Naive thymus-derived CD8-positive, alpha-beta T cell (primary cell): ENCODE measurements at places on chromosomes 16 and 17. TPM values are rescaled to one million over a fixed set of nuclear protein-coding genes. Genes with fewer than 3 reads are reported as not detected.

ACSM2B gene
- total RNA-seq, result not detected

KRT27 gene
- not detected for total RNA-seq

DNA sequence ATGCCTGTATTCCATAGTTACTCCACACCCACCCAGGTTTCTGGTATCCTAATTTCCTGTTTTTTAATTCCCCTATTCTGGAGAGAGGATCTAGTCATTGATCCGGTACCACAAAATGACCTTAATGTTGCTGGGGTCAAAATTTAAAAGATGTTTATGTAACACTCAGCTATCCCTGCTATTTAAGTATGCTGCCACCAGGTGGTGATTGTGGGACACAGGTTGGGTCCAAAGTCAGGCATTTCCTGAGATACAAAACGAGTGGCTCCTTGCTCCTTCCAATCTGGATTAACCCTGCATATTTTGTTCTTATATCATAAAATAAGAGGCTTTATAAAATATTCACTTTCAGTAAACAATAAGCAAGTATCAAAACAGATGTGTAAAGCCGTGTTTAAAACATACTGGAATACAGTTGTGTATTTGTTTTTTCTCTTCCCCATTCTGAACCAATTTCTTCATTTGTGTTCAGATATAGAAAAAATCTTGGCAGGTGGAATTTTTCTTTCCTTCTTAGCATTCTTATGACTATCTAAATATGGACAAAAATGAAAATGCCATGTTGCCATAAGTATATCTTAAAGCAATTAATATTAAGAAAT, 16.3 kb downstream of the HS3ST4 start:
- H3K4me3 ChIP-seq, result no peak overlapping the region
- no peak overlapping the region for H3K27ac ChIP-seq
- H3K27me3 ChIP-seq, result peaks cover 24% of the 10 kb centered on the region

DNA sequence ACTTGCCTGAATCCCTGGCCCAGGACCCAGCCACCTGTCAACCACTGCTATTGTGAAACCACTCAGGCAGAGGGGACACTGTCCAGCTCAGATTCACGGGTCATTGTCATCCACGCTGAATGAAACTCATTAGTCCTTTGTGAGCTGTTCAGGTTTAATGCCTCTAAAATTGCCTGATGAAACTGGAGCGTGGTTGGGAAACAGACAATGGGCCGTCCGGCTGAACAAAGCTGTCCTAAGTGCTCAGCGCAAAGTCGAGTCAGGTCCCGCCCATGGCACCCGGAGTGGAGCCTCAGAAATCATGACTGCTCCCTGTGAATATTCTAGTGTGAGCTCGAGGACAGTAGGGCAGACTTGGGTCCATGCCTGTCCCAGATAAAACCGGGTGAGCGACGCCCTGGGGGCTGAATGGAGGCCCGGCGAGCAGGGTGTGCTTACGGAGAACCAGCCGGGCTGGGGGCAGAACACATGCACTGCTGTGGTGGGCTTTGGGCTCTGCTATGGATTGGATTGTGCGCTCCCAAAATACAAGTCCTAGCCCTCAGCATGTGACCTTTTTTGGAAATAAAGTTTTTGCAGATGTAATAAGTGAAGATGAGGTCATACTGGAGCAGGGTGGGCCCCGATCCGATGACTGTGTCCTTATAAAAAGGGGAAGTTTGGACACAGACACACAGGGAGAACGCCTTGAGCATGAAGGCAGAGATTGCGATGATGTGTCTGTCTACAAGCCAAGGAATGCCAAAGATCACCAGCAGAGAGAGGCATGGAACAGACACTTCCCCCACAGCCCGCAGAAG, 12.9 kb upstream of the CMIP start:
- no peak overlapping the region for H3K4me3 ChIP-seq
- H3K27ac ChIP-seq, result no peak overlapping the region
- no peak for DNase-seq
- H3K36me3 ChIP-seq, result no peaks in the 10 kb centered on the region
- H3K4me1 ChIP-seq, result peaks cover 4% of the 10 kb centered on the region

- no peak overlapping the region for H3K27ac ChIP-seq
- H3K36me3 ChIP-seq, result peaks cover 21% of the 10 kb centered on the region
- no peak overlapping the region for H3K4me3 ChIP-seq
- DNase-seq, result no peak
- no peaks in the 10 kb centered on the region for H3K4me1 ChIP-seq
Measured at GRCh38 chr17:72774236-72774635, 318.3 kb downstream of the SLC39A11 start.

DNA sequence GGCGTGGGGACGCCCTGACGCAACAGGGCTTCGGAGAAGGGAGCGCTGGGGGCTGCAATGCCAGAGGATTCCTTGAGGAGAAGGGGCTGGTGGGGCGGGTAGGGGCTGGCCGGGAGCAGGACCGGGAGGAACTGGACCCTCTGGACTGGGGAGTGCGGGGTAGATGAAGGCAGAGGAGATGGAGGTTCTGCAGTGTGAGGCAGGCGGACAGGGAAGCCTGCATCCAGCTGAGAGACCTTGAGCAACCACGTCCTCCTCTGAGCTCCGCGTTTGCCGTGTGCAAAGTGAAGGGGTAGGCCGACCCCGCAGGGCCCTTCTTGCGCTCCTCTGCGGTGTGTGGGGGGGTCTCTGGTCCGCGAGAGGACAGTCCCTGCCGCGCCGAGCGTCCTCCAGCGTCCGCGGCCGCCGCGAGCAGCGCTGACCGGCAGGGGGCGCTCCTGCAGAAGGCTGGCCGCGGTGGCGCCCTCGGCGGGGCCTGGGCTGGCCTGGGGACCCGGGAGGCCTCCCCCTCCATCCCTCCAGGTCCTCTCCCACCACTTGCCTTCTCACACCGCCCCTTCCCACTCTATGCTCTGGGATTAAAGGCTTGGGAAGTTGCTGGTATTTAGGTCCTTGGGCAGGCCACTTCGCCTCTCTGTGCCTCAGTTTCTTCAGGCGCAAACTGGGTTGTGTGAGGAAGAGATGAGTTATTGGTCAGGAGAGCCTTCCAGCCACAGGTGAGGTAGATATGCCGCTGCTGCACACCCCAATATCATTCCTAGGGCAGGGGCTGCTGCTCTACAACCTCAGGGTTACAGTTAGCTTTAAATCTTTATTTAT, 9.6 kb upstream of the WNT9B start:
- peak; percentile 13 for DNase-seq
- H3K36me3 ChIP-seq, result peaks cover 3% of the 10 kb centered on the region
- no peak overlapping the region for H3K27ac ChIP-seq
- peaks cover 46% of the 10 kb centered on the region for H3K27me3 ChIP-seq
- H3K4me3 ChIP-seq, result no peak overlapping the region

DNA sequence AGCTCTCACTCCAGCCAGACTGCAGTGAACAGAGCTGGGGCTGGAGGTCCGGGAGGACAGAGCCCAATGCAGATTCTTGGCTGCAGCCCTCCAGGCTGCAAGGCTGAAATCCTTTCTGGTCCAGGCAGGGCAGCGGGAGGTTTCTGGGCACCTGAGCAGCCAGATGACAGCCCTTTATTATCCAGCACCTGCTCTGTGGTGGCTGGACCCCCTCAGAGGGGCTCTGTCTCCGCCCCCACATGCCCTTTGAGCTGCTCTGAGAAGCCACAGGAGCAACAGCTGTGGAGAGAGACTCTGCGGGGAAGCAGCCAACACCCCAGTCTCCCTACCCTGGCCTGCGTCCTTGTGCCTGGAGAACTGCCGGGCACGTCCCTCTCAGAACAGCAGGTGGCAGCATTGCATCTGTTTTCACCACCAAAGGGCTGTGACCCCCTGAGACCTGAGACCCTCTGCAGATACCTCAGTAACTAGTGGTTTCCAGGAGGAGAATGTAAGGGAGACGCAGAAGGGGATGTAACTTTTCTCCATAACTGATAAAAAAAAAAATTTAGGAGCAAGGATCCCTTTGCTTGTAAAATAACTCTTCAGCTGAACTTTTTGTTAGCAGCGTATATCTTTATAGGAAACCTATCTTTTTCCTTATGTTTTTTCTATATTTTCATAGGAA, 3.7 kb upstream of the CNP start:
- H3K27me3 ChIP-seq, result no peaks in the 10 kb centered on the region
- no peak overlapping the region for H3K4me3 ChIP-seq
- H3K4me1 ChIP-seq, result peaks cover 27% of the 10 kb centered on the region
- peak; percentile 67 for DNase-seq

GRCh38 chr16:56450275-56450985, 702 bp downstream of the NUDT21 start:
- H3K4me1 ChIP-seq, result peaks cover 64% of the 10 kb centered on the region
- H3K4me3 ChIP-seq, result peak overlapping the region; percentile 100
- DNase-seq, result no peak

DNA sequence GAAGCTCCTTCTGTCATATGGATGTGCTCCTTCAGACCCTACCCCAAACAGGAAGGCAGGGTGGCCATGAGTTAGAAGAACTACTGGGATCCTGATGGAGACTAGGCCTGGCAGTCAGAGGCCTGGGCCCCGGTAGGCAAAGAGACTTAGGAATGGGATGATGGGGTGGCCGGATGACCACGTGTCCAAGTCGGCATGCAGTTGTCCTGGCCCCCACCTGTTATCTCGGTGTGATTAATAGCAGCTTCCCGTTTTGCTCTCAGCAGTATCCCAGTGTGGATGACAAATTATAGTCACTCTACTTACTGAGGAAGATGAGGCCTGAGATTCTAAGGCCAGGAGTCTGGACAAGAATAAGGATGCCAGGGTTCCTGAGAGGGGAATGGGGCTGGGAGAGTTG, 1.5 kb downstream of the TNFSF12 start:
- H3K27me3 ChIP-seq, result no peaks in the 10 kb centered on the region
- peaks cover 67% of the 10 kb centered on the region for H3K4me1 ChIP-seq
- H3K4me3 ChIP-seq, result peak overlapping the region; percentile 73
- H3K36me3 ChIP-seq, result peaks cover 8% of the 10 kb centered on the region
- peak overlapping the region; percentile 92 for H3K27ac ChIP-seq
- no peak for DNase-seq

DNA sequence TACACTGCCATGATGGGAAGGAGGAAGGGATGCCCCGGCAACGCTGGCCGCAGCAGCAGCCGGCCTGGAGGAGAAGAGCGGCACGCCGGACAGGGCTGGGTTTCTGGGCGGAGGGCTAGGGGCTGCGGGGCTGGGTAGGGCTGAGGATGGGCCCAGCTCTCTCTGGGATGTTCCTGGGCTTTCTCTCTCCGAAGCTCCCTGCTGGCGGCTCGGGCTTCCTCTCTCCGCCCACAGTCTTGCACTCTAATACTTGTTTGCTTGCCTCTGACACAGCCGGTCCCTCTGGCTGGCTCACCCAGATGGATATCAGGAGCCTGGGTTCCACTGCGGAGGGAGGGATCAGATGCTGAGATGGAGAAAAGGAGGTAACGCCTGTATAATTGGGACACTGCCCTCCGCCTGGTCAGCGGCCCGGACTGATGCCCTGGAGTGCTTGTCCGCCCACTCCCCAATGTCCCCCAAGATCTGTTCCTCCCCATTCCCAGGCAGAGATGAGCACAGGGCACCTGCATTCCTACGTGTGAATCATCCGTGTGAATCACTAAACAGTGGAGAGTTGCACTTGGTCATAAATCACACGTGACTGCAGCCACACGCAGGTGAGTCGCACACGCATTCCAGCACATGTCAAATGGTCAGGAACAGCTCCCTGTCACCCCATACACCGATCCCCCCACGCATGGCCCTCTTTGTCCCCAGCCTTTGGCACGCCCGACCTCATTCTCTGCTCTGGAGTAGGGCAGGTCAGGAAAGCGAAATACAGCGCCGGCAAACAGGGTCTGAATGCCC, at the start of gene ALOXE3:
ALOXE3 (minus strand) TSS at position 535 of the 789 bp plus-strand sequence; CDS start at position 11, 524 bp downstream.
- peak within 1 kb of the TSS; percentile 91 for H3K27ac ChIP-seq
- H3K36me3 ChIP-seq, result no peaks in the 10 kb centered on the region
- peaks cover 56% of the 10 kb centered on the region for H3K27me3 ChIP-seq
- no peak for DNase-seq
- peaks cover 47% of the 10 kb centered on the region for H3K4me1 ChIP-seq

- peaks cover 2% of the 10 kb centered on the region for H3K27me3 ChIP-seq
- no peak overlapping the region for H3K27ac ChIP-seq
- no peaks in the 10 kb centered on the region for H3K36me3 ChIP-seq
- no peak overlapping the region for H3K4me3 ChIP-seq
- H3K4me1 ChIP-seq, result no peaks in the 10 kb centered on the region
Measured at GRCh38 chr17:57927048-57927723, 28.0 kb downstream of the CUEDC1 start.

- peaks cover 37% of the 10 kb centered on the region for H3K27me3 ChIP-seq
- no peak for DNase-seq
- H3K27ac ChIP-seq, result no peak overlapping the region
- H3K4me3 ChIP-seq, result no peak overlapping the region
- H3K36me3 ChIP-seq, result no peaks in the 10 kb centered on the region
Measured at GRCh38 chr17:43418441-43419374, 19.9 kb downstream of the ARL4D start.

- H3K27me3 ChIP-seq, result peaks cover 27% of the 10 kb centered on the region
- H3K27ac ChIP-seq, result no peak overlapping the region
- no peaks in the 10 kb centered on the region for H3K36me3 ChIP-seq
- DNase-seq, result no peak
Measured at GRCh38 chr17:34763728-34764665, 184.6 kb downstream of the TMEM132E start.

DNA sequence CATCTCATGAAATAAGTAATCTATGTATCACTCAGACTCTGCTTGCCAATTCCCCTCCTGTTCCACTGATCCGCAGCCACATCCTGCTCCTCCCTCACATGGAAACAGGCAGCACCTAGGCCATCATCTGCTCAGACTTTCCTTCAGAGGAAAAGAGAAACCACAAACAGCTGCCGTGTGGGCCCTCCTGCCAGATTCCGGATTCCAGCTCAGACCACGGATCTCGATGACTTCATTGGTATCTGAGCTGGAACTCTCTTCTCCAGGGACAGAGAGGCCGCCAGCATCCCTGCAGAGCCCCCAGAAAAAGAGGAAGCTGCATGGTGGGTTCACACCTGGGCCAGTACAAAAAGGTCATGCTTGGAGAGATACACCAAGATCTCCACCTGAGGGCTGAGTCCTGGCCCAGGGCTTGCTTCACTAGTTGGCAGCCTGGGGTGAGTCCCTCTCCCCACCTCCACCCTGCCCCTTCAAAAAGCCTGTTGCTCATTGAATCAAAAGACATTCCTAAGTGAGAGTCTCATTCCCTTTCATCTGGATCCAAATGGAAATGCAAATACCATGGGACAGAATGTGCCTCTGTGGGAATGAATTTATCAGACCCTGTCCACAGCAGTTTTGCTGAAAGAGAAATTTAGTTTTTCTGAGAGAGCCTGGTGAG, 47.2 kb downstream of the HOXB1 start:
- H3K27me3 ChIP-seq, result peaks cover 11% of the 10 kb centered on the region
- H3K4me1 ChIP-seq, result peaks cover 3% of the 10 kb centered on the region
- no peaks in the 10 kb centered on the region for H3K36me3 ChIP-seq
- H3K27ac ChIP-seq, result no peak overlapping the region
- no peak overlapping the region for H3K4me3 ChIP-seq
